Hindlimb muscle (tissue), 1 donor: ENCODE measurements at places on chromosomes 12 and 14. TPM values are rescaled to one million over a fixed set of nuclear protein-coding genes. Genes with fewer than 3 reads are reported as not detected.

CLEC4C gene
- not detected for polyA plus RNA-seq

GDF3 gene
- polyA plus RNA-seq = not detected

POLE2 gene
- polyA plus RNA-seq = 8.0 TPM

ARHGEF25 gene
- polyA plus RNA-seq = 31.7 TPM

STYK1 gene
- not detected for polyA plus RNA-seq

TBPL2 gene
- polyA plus RNA-seq = not detected

COX8C gene
- polyA plus RNA-seq = 0.89 TPM

IL31 gene
- not detected for polyA plus RNA-seq

ACSM4 gene
- polyA plus RNA-seq = not detected

ADAM20 gene
- polyA plus RNA-seq = 0.12 TPM

RNF212B gene
- 0.62 TPM for polyA plus RNA-seq

NID2 gene
- 86.3 TPM for polyA plus RNA-seq

SAMD15 gene
- 0.35 TPM for polyA plus RNA-seq

PRH2 gene
- polyA plus RNA-seq = not detected

TMEM132D gene
- polyA plus RNA-seq = 1.2 TPM

TAS2R20 gene
- 1.3 TPM for polyA plus RNA-seq

SERPINA10 gene
- polyA plus RNA-seq = not detected
